Natural killer cell treated with Interleukin-12 subunit alpha and Interleukin-12 subunit beta and Interleukin-15 and Interleukin-18, amount 100 ng/mL, for 72 hours (primary cell): ENCODE measurements at places on chromosomes 5 and 9.

DNA sequence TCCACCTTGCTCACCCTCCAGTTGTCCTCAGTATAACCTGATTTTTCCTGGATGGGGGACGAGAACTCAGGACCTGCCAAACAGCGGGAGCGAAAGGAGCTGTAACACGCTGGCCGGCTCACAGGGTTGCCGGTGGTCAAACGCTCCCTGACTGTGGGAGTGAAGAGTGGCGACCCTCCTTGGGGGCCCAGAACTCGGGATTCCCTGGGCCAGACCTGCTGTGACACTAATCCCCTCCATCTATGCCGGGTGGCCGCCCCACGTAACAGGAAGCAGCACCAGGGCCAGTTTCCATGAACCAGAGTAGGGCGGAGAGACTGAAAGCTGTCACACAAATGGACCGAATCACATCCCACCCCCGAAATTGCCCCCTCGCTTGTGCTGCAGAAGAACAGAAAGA lies 1809.2 kb upstream of the ACO1 start:
- DNase-seq = no peak

GRCh38 chr5:127084656-127085055 lies 11.4 kb upstream of the C5orf63 start:
- DNase-seq = no peak

GRCh38 chr5:94021246-94021645 lies 279.8 kb upstream of the POU5F2 start:
- DNase-seq = no peak

GRCh38 chr9:107016383-107016782 lies 153.4 kb downstream of the ZNF462 start:
- DNase-seq = no peak

DNA sequence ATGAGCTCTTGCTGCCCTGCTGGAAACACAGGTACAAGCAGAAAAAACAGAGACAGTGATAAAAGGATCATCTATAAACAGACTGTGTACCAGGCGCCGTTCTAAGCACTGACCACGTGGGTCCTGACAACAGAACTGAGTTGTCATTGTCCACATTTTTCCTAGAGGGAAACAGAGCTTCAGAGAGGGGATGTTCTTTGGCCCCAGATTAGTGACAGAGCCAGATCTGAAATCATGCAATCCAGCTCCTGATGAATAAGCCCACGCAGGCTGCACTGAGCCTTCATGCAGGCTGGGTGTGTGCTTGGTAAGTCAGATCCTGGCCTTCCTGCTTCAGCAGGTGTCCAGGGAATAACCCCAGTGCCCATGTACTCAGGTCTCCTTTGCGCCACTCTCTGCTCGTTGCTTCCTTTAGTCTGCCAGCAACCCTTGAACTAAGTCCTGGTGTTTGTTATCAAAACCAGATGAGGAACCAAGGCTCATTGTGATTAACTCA lies 22.8 kb upstream of the TCF7 start:
- DNase-seq = no peak

DNA sequence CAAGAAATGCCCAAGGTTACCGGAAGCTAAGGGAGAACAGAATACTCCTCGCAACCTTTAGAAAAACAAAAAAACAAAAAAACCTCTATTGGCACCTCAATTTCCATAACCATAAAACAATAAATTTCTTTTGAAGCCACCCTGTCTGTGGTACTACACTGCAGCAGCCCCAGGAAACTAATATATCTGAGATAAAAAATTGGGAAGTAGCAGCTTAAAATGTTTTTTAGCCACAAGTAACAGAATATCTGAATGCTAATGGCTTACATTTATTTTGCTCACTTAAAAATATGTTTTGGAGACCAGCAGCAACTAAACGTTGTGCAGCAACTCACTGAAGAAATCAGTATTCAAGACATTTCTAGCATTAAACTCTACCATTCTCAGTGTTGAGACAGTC lies 969.6 kb downstream of the DNAH5 start:
- no peak for DNase-seq
